ENCODE measurements at places on chromosomes 12 and 14.

DNA sequence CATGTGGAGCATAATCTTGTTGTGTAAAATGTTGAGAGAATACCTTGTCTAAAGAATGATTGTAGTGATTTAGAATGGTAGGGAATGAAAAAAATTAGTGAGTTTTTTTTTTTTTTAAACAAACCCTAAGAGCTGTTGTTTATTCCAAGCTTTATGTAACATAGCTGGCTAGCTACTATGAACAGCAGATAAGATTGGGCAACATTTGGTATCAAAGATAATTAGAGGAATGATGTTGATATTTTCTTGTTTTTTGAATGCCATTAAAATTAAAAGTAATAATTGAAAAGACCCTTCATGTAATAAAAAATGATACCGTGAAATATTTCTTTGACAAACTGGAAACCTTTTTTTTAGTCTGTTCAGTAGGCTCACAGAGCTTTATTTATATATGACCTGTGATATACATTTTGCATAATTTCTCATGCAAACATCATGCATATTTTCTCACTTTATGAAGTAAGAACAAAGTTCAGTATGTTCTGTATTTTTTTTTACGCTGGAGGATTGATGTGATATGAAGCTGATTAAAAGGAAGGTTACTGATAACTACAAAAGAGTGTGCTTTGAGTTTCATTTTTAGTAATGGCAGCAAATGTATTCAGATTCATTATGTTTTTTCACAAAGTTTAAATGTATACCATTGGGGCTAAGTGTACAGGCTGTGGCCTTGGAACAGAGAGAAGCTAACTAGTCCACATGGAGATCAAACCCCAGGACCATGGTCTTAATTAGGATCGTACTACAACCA lies 8.1 kb downstream of the CPSF6 start:
- peak; percentile 16 for DNase-seq

DNA sequence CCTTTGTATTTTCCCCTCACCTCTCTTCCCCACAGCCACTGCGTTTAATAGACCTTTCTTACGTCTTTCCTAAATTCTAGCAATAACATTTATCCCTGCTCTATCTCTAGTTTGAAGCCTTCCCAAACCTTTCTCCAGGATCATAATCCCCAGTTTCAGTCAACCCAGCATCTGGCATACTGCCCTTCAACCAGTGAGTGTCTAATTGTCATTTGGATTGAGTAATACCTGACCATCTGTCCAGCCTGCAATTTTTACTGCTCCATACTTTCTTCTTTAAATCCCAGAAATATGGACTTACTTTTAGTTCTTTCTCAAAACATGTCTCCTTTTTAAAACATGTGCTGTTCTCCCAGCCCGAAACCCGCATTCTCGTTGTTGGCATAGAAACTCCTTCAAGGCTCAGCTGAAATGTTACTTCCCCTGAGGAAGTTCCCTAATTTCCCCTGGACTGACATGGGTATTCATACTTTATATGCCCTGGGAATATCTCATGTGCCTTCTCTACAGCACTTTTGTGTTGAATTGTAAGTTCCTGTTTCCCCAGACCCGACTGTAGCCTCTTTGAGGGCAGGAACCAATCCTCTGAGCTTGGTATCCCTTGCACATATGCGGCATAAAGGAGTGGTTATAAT lies 65.1 kb upstream of the ETV6 start:
- DNase-seq = peak; percentile 37

- DNase-seq = no peak
Observed at GRCh38 chr12:114767084-114767760, 83.2 kb upstream of the TBX3 start.

DNA sequence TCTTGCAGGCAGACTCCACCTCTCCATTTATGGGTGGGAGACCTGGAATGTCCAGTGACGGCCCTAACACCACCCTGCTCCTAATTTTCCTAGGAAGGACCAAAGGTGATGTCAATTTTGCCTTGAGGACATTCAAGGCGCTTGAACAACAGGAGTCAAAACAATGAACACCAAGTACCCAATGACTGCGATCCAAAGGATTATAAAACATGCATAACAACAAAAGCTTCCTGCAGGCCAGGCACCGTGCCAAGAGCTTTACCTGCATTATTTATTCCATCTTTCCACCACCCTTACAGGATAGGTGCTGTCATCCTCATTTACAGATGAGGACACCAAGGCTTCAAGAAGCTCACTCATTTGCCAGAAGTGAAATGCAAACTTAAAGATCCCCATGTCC lies 15.2 kb upstream of the FOXN3 start:
- DNase-seq = no peak

DNA sequence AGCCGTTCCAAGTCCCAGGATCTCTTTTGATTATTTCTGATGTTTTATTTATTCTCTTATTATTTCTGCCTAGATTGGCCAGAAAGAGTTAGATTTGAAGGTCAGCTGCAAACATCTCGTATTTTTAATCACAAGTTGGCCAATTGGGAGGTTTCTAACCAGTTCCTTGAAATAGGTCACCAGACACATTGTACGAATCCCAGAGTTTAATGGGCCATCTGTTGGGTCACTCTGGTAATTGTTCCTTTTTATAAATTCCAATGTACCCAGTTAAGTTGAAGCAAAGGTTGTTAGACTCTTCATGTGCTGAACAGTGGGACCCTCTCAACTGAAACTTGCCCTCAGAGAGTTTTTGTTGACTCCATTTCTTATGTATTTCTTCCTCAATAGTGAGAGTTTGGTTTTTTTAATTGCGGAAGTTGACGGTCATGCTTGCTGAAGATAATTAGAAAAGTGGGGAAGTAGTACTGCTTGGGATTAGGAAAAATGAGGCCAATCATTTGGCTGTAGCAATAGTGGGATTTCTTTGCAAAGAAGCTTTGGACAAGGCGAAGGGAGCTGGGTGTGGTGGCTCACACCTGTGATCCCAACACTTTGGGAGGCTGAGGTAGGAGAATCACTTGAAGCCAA lies 382.7 kb upstream of the RGS6 start:
- no peak for DNase-seq

GRCh38 chr12:115362339-115362976 lies 678.5 kb upstream of the TBX3 start:
- DNase-seq = no peak

DNA sequence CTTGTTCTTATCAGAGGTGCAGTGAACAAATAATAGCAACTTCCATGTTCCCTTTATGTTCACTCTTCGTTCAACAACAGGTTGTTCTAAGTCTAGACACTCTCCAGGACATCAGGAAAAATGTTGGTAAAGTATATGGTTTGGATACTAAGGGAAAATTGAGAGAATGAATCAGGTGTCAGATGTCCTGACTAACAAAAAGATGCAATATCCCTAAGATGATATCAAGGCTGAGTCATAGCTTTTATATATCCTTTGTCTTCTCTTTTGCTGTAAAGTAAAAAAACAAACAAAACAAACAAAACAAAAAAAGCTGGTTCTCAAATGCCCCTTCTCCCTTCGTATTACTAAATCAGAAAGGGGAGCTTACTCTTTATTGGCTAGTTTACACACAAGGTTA lies 11.1 kb downstream of the GLIPR1L1 start:
- peak; percentile 23 for DNase-seq

- DNase-seq = no peak
Observed at GRCh38 chr14:60637479-60638315, 11.6 kb downstream of the SIX1 start.

- no peak for DNase-seq
Observed at GRCh38 chr12:124744659-124745464, 118.8 kb downstream of the SCARB1 start.

- DNase-seq = peak; percentile 68
Observed at GRCh38 chr12:24562771-24563431, 386.0 kb downstream of the BCAT1 start.

- DNase-seq = no peak
Observed at GRCh38 chr12:116919706-116920485, 9.1 kb downstream of the FBXW8 start.

GRCh38 chr12:105256011-105256410 lies 20.0 kb upstream of the APPL2 start:
- peak; percentile 73 for DNase-seq

DNA sequence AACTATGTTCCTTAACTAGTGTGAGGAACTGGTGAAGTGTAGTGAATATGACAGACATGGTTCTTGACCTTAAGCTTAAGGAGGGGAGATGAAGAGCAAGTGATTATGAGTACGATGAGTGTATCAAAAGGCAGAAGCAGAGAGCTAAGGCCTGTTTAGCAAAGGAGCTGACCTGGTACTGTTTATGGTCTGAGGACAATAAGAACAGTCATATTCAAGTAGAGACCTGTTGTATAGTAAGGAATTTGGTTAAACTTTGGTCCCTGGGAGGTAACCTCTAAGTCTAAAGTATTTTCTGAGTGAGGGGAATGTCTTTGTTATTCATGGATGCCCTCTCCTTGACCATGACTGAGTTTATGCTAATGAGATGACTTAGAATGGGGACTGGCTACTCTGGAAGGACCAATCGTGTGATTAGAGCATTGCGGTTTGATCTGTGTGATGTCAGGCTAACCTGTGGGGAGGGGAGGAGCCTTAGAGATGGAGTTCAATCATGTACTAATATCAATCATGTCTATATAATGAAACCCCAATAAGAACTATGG lies 389.3 kb downstream of the BMP4 start:
- no peak for DNase-seq

GRCh38 chr14:90193925-90194324 lies 62.4 kb upstream of the PSMC1 start:
- no peak for DNase-seq

DNA sequence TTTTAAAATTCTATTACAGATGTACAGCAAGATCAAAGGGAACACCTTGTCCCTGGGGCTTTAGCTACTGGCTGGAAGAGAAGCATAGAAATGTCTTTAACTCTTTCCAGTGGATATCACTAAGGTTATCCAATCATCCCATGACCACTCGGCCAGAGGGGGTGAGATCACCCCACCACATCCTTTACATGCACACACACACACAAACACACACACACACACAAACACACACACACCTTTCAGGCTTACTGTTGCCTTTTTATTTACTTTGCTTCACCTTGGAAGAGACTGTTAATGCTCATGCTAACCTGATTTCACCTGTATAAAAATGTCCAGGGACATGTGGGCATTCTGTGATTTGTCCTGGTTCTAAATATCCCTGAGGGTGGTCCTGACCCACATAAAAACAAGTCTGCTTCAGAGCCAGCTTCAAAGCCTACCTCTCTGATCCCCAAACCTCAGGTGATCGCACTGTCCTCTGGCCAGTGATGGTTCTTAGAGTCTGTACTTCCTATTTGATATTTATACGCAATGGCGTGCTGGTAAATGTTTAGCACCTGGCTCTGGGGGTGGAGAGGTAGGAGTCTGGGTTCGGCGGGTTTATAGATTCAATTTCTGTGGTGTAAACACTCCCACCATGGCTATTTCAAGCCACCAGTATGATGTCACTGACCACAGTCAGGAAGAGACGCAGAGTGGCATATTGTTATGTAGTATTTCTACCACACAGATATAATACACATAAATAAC lies 166.1 kb upstream of the EEA1 start:
- DNase-seq = no peak

All from amniotic epithelial cell (primary cell).